ENCODE measurements at places on chromosomes 4 and X. TPM values are rescaled to one million over a fixed set of nuclear protein-coding genes. Genes with fewer than 3 reads are reported as not detected.

The CEP44 gene
- total RNA-seq: 30.2 TPM

The PRAF2 gene
- 10.8 TPM for total RNA-seq

The EGF gene
- not detected for total RNA-seq

The LSM6 gene
- 61.7 TPM for total RNA-seq

The HOPX gene
- 55.8 TPM for total RNA-seq

The SSX5 gene
- not detected for total RNA-seq

The FAM184B gene
- total RNA-seq: 0.05 TPM

The SSX1 gene
- not detected for total RNA-seq

The FAM236D gene
- total RNA-seq: not detected

The UNC5C gene
- not detected for total RNA-seq

The ARSJ gene
- not detected for total RNA-seq

The PRKG2 gene
- total RNA-seq: 0.63 TPM
